ENCODE measurements at places on chromosomes 3 and 15. TPM values are rescaled to one million over a fixed set of nuclear protein-coding genes. Genes with fewer than 3 reads are reported as not detected.

PLSCR5 gene
- not detected for total RNA-seq

ELL3 gene
- 1.1 TPM for total RNA-seq

RASA2 gene
- total RNA-seq = 4.2 TPM

JMJD7 gene
- total RNA-seq = 11.8 TPM

ATP2B2 gene
- total RNA-seq = 0.07 TPM

GRCh38 chr3:148625095-148625736 is 72.5 kb upstream of the AGTR1 start:
- DNase-seq = no peak

- no peak for DNase-seq
Observed at GRCh38 chr3:116242825-116243224, 202.5 kb downstream of the LSAMP start.

FGF12 gene
- total RNA-seq = 315 TPM

- DNase-seq = no peak
Observed at GRCh38 chr3:31465999-31466398, 66.7 kb upstream of the STT3B start.

DNA sequence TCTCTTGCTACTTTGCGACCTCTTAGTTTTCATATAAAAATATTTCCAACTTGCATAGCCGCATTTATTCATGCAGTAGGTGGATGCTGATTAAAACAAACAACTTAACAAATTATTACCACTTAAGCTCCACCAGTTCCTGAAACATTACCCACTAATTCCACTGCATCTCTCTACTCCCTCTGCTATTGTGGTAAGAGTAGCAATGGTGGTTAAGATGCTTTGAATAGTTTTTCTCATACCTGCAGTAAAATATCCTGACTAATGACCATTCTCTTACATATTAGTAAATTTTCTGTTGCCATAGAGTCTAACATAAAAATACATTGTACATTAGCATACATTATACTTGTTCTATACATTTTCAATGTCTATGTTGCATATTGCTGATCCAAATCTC is 397.6 kb upstream of the PLSCR5 start:
- DNase-seq = no peak

TF gene
- 2.4 TPM for total RNA-seq

DNA sequence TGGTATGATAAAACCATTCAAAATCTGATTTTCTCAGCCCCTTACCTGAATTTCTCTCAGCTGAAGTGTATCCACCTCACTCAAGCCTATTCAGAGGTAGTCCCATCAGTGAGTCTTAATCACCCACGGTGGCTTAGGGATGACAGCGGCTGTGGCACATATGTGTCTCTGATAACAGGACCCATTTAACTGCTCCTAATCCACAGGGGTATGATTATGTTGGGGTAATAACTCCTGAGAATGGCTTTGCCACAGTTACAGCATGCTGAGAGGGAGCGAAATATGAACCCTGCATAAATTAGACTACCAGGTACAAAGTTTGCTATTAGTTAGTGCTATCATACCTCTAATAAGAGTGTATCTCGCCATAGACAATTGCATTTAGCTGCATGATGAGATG is 10.6 kb downstream of the CLRN1 start:
- no peak for DNase-seq

- no peak for DNase-seq
Observed at GRCh38 chr15:43249236-43249635, 17.5 kb downstream of the TGM5 start.

ADCY5 gene
- total RNA-seq = 276 TPM

- DNase-seq = no peak
Observed at GRCh38 chr3:81339040-81339845, 422.2 kb downstream of the GBE1 start.

ACP3 gene
- total RNA-seq = 1.2 TPM

- DNase-seq = no peak
Observed at GRCh38 chr3:49016414-49017228, 1.8 kb downstream of the DALRD3 start.

GRCh38 chr3:42175386-42176240 is 84.5 kb downstream of the TRAK1 start:
- no peak for DNase-seq

GHSR gene
- not detected for total RNA-seq

DNA sequence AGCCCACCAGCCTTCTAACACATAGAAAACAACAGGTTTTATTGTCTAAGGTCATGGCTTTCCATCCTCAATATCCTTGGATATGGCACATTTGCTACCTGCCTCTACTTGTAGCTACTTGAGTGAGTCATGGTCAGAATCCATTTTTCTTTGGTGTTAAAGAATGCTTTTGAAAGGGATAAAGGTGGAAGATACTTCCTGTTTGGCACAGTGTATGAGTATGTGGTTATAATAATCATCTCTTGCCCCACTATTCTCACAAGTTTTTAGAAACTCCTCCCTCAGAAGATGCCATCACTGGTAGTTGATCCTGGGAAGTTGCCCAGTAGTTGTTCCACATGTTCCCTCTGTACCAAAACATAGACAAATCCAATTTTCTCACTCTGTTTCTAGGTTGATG is 508.6 kb upstream of the IL12A start:
- no peak for DNase-seq

ZNF106 gene
- total RNA-seq = 717 TPM

C3orf49 gene
- not detected for total RNA-seq

CP gene
- total RNA-seq = 3.7 TPM

GRCh38 chr15:56821721-56822425 is 88.6 kb upstream of the ZNF280D start:
- peak; percentile 53 for DNase-seq

DNA sequence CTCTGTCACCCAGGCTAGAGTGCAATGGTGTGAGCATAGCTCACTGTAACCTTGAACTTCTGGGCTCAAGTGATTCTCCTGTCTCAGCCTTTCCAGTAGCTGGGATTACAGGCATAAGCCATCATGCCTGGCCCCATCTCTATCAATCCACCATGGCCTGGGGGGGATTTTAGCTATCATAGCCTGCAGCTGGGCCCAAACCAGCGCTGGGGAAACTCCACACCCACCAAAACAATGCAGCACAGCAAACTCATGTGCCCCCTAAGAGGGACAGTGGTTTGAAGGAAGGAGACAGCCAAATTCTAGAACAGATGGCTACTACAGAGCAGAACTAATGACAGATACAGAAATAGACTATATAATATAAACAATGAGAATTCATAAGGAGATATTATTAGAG is 13.8 kb upstream of the NSMCE3 start:
- DNase-seq = no peak

Measured in heart left ventricle (tissue), 16 donors.